ENCODE measurements at places on chromosomes 3 and 15. TPM values are rescaled to one million over a fixed set of nuclear protein-coding genes. Genes with fewer than 3 reads are reported as not detected.

- DNase-seq = no peak
Measured at GRCh38 chr3:122962149-122962548, 65.4 kb downstream of the SEMA5B start.

GRCh38 chr15:88805031-88805780 is 2.0 kb downstream of the ACAN start:
- DNase-seq = no peak

DNA sequence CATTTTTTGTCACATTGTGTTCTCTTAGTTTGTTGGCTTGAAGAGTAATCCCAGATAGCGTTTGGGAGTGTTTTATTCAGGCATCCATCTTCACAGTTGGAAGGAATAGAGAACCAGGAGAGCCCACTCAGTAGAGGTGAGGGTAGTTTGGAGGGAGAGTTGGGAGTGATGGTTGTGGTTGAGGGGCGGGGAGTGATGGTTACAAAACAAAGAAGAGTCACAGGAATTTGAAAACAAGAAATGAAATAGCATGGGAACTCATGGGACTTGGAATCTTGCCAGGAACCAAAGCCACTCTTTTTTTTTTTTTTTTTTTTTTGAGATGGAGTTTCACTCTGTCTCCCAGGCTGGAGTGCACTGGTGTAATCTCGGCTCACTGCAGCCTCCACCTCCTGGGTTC is 36.3 kb downstream of the DUT start:
- no peak for DNase-seq

DNA sequence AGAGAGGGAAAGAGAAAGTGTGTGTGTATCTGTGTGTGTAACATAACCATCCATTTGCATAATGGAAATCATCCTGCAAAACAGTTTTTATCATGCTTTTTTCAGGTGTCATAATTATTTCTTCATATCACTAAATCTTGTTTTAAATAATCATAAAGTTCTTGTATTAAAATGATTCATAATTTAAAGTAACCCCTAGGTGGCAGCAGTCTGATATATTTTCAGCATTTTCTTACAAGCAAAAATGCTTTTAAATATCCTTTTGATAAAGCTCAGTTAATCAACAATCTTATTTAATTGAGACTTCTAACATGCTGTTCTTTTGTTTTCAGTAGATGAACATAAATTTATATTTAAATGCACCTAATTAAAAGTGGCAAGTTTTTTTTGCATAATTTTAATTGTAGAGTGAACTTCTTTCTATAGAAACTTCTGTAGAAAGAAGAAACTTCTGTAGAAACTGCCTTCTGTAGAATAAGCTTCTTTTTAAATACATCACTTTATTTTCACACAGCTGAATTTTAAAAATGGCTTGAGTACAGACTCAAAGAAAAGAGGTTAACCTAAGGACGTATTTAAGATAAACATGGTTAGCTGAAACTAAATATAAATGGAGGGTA is 72.5 kb downstream of the OPA1 start:
- DNase-seq = no peak

- DNase-seq = no peak
Measured at GRCh38 chr3:140822401-140823047, 119.1 kb upstream of the SLC25A36 start.

DNA sequence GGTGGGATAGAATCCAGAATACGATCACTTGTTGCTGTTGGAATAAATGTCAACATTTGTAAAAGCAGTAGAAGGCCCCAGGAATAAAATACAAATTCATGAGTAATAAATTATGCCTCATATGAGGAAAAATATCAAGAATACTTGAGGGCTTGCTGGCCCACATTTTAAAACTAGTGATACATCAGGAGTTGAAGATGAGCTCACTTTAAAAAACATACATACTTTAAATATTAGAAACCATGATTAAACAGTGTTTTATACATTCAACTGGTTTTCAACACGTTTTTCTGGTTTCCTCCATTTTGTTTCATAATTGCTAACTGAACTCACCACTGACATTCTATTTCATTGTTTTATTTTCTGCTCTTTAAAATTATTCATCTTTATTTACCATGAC is 141.4 kb downstream of the TFG start:
- DNase-seq = no peak

- no peak for DNase-seq
Measured at GRCh38 chr15:45594835-45595530, 7.8 kb downstream of the BLOC1S6 start.

GRCh38 chr15:79956354-79956939 is 14.5 kb downstream of the BCL2A1 start:
- DNase-seq = no peak

- DNase-seq = no peak
Measured at GRCh38 chr3:55157731-55158130, 229.9 kb upstream of the LRTM1 start.

GRCh38 chr3:35727179-35727578 is 87.9 kb downstream of the ARPP21 start:
- DNase-seq = no peak

- DNase-seq = no peak
Measured at GRCh38 chr3:190532731-190533203, 18.9 kb downstream of the IL1RAP start.

The RHOV gene
- 12.1 TPM for total RNA-seq

DNA sequence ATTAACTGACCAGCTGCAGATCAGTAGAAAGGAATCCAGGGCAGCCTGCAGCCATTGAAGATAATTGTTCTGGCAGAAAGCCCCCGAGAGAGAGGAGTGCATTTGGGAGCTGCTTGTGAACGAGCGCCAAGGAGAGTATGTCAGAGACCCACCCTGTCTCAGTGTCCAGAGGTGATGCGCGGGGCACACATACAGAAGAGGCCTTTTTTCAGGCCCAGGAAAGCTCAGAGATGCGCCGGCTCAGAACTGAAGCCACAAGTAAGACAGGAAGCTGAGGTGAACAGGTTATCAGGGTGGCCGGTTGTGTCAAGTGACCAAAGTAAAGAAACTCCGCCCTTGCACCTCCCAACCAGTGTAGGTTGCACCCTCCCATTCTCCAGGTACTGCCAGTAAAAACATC is 59.8 kb upstream of the HEG1 start:
- DNase-seq = no peak

DNA sequence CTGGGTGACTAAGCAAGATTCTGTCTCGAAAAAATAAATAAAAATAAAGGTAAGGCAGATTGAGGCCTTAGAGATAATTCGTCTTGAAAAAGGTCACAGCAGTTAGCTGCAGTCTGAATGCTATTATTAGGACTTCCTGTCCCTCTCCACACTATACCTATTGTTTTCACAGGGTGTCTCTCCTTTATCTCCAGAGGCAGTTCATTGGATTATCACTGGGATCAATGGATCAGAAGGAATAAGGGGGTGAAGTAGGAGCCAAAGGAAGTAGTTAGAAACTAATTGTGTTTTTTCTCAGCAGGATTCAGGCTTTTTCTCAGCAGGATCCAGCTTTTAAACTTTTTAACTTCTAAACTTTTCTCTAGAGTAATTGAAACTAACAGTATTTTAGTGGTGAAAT is 326.9 kb downstream of the IL5RA start:
- no peak for DNase-seq

DNA sequence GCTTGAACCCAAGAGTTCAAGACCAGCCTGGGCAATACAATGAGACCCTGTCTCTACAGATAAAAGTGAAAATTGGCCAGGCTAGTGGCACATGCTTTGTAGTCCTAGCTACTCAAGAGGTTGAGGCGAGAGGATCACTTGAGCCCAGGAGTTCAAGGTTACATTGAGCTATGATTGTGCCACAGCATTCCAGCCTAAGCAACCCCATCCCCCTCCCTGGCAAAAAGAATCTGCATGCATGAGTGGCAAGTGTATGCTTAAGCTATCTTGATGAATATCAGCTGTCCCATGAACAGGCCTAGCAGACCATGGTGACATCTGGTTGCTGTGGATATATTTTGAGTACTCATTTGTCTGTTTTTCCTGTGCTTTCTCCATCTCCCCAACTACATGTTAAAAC is 4.7 kb downstream of the ATRIP start:
- DNase-seq = no peak

The SHQ1 gene
- total RNA-seq = 9.6 TPM

DNA sequence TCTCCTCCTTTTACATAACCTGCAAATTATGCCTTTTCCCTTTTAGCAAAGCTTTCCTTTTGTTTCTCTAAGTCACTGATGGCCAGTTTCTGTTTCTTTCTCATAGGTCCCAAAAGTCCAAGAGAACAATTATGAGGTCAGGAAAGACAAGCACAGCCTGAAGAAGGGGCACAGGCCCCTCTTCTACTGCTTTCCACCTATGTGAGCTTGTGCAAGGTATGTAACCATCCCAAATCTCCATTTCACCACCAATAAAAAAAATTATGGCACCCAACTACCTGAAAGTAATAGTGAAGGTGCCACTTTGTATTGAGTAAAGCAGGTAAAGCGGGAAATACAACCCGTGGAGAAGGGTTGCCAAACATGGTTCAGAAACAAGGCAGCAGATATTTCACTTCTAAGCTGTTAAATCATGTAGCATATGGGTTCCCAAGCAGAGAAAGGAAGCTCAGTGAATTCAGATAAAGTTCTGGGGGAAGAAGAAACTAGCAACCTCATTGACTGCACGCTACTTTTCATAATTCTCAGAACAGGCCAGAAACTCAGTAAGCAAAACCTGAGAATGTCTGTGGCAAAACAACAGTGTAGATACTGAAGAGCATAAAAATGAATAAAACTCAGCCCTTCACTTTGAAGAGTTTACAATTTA is 4.2 kb downstream of the PLOD2 start:
- DNase-seq = no peak

DNA sequence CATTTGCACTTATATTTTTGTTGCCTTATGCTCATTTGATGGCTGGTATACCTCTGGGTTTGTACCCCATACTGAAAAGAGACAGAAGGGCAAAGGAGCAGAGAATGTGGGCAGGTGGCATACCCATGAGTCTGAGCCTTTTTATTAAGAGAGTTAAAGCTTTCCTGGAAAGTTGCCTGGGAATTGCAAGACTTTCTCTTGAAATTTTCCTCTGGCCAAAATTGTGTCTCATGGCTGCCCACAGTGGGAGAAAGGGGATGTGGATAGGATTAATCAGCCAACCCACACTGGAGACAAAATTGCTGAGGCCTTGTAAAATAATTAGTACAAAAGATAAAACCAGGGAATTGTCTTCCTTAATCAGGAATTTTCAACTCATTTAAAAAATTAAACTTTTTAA is 8.2 kb upstream of the NMD3 start:
- no peak for DNase-seq

DNA sequence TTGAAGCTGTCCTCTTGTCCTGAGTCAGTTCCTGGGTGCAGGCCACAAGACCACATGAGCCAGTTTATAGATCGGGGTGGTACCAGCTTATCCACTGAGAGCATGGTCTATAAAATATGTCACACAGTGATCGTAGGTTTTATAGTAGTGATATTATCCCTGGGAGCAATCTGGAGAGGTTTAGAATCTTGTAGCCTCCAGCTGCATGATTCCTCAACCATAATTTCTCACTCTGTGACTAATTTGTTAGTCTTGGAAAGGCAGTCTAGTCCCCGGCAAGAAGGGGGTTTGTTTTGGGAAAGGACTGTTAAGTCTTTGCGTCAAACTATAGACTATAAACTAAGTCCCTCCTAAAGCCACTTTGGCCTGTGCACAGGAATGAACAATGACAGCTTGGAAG is 693.0 kb upstream of the CADM2 start:
- DNase-seq = no peak

GRCh38 chr15:98138910-98139309 is 178.4 kb downstream of the ARRDC4 start:
- no peak for DNase-seq

GRCh38 chr15:75723847-75724660 is 11.4 kb upstream of the CSPG4 start:
- peak; percentile 88 for DNase-seq

All from breast epithelium (tissue), 4 donors.